Stimulated activated CD4-positive, alpha-beta T cell treated with anti-CD3 and anti-CD28 coated beads, Interleukin-1b, Interleukin-23, amount 100 ng/mL, for 1 hour (primary cell): ENCODE measurements at places on chromosomes 11 and 22.

- no peak for DNase-seq
These were observed 113.1 kb upstream of the TTC12 start for GRCh38 chr11:113201054-113201818.

- no peak for DNase-seq
These were observed 4.6 kb downstream of the AP5B1 start for GRCh38 chr11:65776196-65776595.

DNA sequence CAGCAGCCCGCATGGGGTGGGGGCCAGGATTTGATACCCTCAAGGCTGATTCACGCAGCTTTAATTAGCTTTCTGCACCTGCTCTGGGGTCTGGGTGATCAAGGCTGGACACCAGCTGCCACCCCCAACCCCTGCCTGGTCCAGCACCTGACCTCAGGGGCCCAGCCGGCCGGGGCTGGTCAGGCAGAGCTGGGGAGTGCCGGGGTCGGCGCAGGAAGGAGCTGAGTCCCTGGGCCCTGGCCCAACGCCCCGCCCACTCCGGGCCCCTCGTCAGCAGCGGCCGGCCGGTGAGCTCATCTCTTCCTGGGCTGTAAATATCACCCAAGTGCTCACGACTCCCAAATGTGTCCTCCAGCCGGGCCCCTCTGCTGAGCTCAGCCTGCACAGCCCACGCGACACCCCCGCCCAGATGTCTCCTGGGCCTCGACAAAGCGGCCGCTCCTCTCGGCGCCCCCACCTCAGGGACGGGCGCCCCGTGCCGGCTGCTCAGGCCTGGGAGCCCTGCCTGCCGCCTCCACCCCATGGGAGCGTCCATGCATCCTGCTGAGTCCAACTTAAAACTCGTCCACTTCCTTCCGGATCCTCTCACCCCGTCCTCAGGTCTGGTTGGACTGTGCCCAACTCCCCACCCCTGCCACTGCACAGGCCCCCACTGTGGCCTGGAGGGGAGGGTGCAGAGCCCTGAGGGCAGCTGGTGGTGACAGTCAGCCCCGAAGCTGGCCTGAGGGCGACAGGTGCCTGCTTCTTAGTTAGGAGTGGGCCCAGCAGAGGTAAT, 29.0 kb downstream of the RTN4R start:
- DNase-seq = no peak

DNA sequence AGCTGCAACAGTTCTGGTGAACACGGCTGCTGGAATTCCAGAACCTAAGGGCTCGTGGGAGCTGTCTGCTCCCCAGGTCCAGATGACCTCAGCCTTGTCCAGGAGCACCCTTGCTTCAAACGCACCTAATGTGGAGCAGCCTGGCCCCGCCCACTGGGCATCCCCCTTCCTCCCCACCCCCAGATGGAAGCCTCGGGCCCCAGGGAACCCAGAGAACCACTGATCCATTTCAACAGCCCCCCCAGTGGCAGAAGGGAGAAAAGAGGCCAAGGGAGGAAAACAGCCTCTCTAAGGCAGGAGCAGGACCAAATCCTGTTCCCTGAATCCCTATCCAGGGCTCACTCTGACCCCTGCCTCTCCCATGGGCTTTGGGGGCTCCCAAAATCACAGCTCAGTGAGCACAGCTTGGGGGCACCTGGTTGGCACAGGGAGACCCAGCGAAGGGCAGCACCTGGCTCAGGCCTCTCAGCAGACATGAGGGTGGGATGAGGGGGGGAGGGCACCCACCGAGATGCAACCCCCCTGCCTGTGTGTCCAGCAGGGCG, 1.2 kb downstream of the CYTH4 start:
- DNase-seq = no peak

DNA sequence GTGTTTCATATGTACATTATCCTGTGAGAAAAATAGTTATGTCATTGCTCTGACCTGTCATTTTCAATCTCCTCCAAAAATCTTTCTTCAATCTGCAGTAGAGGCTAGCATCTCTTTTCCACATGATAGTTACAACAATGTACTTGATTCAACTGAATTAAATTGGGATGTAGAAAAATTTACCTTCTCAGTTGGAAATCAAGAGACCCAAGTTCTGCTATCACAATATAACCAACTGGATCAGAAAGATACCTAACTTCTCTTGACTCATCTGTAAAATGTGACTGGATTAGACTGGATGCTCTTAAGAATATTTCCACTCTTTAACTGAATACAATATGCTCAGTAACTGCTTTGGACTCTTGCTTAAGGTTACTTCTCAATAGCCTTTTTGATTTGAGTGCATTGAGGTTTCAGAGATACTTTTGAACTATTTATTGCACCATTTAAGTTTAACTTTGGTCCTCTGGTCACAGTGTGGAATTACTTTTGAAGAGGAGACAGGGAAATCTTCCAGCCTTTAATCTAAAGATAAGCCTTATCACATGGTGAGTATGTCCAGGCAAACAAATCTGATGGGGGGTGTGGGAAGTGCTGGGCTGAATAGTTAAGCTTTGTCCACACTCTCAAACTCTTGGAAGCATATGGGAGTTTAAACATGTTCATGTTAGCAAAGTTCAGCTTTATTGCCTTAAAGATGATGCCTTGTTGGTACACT, 82.3 kb downstream of the YAP1 start:
- no peak for DNase-seq

DNA sequence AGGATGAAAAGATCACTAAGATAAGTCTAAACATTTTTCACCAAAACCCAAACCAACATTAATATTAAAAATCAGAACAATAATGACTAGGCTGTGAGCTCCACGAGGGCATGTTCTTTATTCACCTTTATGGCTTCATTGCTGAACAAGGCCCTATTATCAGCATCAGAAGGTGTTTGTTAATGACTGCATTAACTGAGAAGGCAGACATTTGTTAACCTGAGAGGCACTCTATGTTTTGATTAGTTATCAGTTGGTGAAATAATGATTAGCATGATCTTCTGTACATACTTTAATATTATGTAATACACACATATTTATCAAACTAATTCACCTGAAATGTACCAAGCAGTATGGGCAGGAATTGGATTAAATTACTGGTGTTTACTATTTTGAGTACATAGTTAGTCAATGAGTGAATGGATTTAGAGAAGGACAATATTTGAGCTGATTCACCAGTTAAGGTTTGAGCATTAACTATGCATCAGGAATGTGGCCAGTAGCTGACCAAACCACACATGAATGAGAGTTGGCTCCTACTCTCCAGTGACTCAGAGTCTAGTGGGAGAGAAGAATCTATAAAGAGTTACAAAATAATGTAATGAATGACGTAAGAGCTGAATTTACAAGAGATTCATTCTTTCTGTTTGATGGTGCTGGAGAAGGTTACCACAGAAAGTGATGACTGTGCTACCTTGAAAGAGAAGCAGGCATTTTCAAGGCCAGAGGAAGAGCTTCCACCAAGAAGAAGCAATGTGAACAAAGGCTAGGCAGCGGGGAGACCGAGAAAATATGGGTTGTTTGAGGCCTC, 6.7 kb downstream of the IL18 start:
- DNase-seq = no peak

GRCh38 chr11:27158456-27159334, 118.1 kb downstream of the BBOX1 start:
- DNase-seq = no peak

- DNase-seq = no peak
These were observed 31.5 kb downstream of the ZBTB16 start for GRCh38 chr11:114090976-114091375.

GRCh38 chr11:111731821-111732220, 34.4 kb downstream of the PPP2R1B start:
- no peak for DNase-seq
